Fibroblast of mammary gland (primary cell): ENCODE measurements at places on chromosomes 6 and 20.

- peak; percentile 69 for DNase-seq
Observed at GRCh38 chr20:14189794-14190402, 147.5 kb downstream of the FLRT3 start.

DNA sequence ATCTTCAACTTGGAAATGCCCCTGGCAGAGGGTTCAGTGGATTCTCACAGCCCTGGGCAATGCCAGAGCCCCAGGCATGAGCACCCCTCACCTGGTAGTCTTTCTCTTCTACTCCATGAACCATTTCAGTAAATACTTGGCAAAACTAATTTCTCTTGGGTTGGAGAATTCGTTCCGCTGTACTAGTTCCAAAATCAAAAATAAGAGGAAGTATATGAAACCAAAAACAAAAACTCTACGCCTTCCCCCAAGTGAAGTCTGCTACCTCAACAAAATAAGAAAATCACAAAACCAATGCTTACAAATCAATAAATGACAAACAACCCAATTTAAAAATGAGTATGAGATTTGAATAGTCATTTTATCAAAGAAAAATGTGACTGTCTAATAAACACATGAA, 12.6 kb downstream of the GFOD1 start:
- DNase-seq = no peak

DNA sequence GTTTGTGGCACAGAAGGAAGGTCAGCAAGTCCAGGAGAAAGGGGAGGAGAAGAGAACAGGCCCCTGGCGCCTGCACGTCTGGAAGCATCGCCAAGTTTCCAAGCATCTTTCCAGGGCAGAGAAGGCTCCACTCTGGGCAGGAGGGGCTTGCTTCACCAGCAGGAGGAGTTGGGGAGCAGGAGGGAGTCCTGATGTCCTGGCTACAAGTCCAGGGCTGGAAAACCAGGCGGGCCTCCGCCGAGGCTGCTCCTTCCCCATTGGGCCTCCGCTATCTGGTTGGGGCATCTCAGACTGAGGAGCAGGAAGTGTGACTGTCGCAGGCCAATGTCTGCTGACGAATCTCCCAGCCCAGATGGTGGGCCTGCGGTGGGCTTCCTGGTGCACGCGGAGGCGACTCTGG, 421.9 kb downstream of the PREX1 start:
- DNase-seq = no peak

GRCh38 chr6:2951728-2952127, 19.6 kb downstream of the SERPINB6 start:
- DNase-seq = no peak

- peak; percentile 72 for DNase-seq
Observed at GRCh38 chr20:50151034-50151743, 2.3 kb downstream of the PEDS1 start.

DNA sequence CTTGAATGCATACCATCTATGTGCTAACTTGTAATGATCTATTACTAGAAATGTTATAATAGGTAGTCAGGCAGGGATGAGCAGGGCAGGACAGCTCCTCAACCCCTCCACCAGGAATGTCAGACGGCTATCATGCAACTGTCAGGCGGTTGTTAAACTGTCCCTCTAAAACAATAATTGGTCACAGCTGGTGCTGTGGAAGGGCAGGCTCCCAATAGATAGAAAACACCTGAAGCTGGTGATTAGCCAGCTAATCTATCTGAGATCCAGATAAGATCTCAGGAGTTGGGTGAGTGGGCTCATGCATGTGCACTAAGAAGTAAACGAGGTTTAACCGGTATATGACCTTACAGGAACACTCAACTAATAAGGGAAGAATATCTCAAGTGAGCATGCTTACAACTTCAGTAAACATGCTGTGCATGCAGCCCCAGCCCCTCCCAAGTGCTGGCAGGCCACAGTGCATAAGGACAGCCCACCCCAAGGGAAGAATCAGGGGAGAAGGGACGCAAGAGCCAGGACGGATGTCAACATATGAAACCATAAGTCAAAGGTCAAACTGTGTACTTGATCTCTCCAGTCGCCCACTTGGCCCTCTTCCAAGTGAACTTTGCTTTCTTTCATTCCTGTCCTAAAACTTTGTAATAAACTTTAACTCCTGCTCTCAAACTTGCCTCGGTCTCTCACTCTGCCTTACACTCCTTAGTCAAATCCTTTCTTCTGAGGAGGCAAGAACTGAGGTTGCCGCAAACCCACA, 566.2 kb upstream of the NRSN1 start:
- no peak for DNase-seq

GRCh38 chr6:43910638-43911353, 140.8 kb downstream of the VEGFA start:
- DNase-seq = peak; percentile 65

DNA sequence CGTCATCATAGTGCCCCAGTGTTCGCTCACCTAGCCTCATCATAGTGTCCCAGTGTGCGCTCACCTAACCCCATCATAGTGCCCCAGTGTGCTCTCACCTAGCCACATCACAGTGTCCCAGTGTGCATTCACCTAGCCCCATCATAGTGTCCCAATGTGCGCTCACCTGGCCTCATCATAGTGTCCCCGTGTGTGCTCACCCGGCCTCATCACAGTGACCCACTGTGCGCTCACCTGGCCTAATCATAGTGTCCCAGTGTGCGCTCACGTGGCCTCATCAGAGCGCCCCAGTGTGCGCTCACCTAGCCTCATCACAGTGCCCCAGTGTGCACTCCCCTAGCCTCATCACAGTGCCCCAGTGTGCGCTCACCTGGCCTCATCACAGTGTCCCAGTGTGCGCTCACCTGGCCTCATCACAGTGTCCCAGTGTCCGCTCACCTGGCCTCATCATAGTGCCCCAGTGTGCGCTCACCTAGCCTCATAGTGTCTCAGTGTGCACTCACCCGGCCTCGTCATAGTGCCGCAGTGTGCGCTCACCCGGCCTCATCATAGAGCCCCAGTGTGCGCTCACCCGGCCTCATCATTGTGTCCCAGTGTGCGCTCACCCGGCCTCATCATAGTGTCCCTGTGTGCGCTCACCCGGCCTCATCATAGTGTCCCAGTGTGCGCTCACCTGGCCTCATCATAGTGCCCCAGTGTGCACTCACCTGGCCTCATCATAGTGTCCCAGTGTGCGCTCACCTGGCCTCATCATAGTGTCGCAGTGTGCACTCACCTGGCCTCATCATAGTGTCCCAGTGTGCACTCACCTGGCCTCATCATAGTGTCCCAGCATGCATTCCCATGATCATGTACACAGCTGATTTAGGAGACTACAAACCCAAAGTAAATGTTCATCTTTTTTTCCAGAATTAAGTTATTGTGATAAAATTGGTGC, 9.5 kb downstream of the TMEM242 start:
- no peak for DNase-seq

DNA sequence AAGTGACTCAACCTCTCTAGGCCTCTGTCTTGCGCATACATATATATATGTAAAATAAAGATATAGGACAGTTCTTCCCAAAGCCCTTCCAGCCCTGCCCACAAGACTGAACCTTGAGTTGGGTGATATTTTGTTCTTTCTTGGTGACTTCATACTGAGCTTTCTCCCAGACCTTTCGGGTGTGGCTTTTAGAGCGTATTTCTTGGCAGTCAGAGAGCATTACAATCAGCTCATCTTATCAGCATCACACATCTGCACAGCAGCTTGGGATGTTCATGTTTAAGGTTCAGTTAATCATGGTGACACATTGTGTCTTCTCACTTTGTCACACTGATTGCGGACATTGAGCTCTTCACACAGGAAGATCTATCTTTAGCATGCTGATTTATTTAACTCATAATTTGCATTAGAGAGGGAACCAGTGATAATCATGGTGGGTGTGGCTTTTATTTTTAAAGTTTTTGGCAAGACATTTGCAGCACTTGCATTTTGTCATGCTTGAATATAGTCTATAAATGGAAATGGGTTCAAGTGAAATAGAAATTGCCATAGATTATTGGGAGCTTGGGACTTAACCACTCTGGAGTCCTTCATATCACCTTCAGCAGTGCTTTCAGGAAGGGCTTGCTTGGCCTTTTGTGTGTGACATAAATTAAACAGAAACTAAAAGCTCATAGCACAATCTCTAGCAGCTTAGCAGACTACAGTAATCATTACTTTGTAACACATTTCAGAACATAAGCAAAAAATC, 8.3 kb downstream of the KIF3B start:
- peak; percentile 62 for DNase-seq

GRCh38 chr6:116217069-116217468, 36.8 kb downstream of the TSPYL4 start:
- DNase-seq = peak; percentile 54

- DNase-seq = no peak
Observed at GRCh38 chr20:15498926-15499325, 1074.3 kb downstream of the KIF16B start.

GRCh38 chr20:2303673-2304072, 7.9 kb downstream of the TGM3 start:
- DNase-seq = no peak

DNA sequence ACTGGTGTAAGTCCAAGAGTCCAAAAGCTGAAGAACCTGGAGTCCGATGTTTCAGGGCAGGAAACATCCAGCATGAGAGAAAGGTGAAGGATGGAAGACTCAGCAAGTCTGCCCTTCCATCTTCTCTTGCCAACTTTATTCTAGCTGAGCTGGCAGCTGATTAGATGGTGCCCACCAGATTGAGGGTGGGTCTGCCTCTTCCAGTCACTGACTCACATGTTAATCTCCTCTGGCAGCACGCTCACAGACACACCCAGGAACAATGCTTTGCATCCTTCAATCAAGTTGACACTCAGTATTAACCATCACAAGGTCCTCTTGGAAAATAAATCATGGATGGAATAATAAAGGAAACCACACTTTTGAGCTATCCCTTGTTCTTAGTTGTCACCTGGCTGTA, 121.2 kb downstream of the MAP3K7 start:
- DNase-seq = no peak

DNA sequence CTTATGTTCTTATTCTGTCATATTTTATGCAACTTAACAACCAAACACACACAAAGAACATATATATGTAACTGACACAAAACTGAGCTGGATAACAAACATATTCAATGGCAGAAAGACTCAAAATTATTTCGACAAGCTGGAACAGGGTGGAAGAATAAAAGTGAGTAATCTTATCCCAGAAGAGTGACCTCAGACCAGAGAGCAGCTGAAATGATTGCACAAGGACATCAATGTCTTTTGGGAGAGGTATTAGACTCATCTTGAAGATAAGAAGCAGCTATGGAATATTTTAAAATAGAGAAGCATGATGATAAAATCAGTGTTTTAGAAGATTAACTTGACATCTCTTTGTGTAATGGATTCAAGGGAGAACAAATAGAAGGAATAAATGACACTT, 191.6 kb upstream of the PRDM1 start:
- peak; percentile 69 for DNase-seq

GRCh38 chr6:42041481-42042053, 8.8 kb upstream of the TAF8 start:
- DNase-seq = no peak
